ENCODE measurements at places on chromosomes 12 and 14. TPM values are rescaled to one million over a fixed set of nuclear protein-coding genes. Genes with fewer than 3 reads are reported as not detected.

SELPLG gene
- polyA plus RNA-seq, result 5.2 TPM

SLC25A47 gene
- polyA plus RNA-seq, result not detected

LACRT gene
- not detected for polyA plus RNA-seq

GRIN2B gene
- 0.01 TPM for polyA plus RNA-seq

TPPP2 gene
- 0.72 TPM for polyA plus RNA-seq

GRCh38 chr12:113844495-113845210, 121.5 kb downstream of the RBM19 start:
- DNase-seq, result no peak

GRCh38 chr12:113850309-113851056, 115.6 kb downstream of the RBM19 start:
- DNase-seq, result no peak

DNA sequence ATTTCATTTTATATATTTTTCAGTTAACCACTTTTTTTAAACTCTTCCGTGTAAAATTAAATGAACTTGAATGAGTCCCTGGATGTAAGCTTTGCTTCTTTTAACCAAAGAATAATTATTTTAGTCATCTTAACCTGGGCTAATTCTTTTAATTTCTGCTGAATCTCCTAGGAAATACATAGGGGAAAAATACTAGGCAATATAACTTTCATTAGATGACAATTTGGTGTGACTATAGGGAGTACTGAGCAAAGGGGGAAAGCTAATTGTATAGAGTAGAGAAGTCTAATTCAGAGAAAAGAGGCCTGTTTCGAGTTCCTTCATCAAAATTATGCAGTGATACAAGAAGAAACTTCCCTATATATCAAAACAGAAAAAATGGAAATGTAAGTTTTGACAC, 388.1 kb downstream of the NOVA1 start:
- no peak for DNase-seq

GRCh38 chr14:98501836-98502235, 770.2 kb downstream of the BCL11B start:
- no peak for DNase-seq

- no peak for DNase-seq
These were observed 89.9 kb downstream of the SLC24A4 start for GRCh38 chr14:92412912-92413311.

DNA sequence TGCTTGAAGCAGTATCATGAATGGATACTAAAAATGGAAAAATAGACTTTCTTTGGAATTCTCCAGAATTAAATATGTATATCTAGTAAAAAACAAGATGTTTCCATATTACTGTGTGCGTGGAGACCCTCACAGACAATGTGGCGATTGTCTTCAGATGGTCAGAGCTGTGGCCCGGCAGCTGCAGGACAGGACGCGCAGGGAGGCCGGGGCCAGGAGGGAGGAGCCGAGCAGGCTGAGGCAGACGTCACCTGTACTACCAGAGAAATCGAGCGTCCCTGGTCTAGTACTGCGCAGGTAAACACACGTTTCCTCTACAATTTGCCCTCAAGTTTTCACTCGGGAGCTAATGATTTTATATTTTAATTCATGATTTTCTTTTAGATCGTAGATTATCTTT, 22.8 kb downstream of the DDX51 start:
- no peak for DNase-seq

- DNase-seq, result peak; percentile 38
These were observed 200.3 kb upstream of the CAND1 start for GRCh38 chr12:67068761-67069450.

DNA sequence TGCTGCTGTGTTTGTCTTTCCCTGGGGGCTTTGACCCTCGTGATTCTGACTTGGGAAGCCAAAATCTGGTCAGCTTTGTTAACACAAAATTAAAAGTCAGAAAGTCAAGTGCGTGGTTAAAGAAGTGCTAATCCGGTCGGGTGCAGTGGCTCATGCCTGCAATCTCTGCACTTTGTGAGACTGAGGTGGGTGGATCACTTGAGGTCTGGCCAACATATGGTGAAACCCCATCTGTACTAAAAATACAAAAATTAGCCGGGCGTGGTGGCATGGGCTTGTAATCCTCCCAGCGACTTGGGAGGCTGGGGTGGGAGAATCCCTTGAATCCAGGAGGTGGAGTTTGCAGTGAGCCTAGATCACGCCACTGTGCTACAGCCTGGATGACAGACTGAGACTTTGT, 844.6 kb downstream of the VRK1 start:
- DNase-seq, result no peak

- DNase-seq, result no peak
These were observed 37.2 kb upstream of the YY1 start for GRCh38 chr14:100201701-100202100.

DNA sequence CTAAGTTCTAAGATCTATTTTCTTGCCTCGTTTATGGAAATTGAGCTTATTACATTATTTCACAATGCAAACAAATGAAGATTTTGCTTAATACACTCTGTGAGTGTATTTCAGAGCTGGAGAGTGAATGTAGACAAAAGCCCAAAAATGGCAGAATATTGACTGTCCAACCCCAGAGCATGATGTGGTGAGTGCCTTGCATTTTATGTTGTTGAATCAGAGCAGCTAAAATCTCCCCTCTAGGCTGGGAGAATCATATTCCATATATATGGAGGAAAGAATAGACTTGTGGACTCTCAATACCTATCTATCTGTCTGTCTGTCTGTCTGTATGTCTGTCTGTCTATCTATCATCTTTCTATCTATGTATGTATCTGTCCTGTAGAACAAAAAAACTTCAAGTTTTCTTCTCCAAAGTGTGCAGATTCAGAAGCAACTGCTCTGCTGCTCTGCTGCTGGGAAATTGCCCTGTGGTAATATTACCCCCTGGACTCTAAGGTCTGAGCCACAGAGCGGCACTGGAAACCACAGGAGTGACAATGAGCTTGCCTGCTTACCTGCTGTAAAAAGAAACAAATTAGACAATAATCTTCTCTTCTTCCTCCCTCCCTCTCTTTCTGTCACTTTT, 209.4 kb upstream of the PRICKLE1 start:
- DNase-seq, result no peak

DNA sequence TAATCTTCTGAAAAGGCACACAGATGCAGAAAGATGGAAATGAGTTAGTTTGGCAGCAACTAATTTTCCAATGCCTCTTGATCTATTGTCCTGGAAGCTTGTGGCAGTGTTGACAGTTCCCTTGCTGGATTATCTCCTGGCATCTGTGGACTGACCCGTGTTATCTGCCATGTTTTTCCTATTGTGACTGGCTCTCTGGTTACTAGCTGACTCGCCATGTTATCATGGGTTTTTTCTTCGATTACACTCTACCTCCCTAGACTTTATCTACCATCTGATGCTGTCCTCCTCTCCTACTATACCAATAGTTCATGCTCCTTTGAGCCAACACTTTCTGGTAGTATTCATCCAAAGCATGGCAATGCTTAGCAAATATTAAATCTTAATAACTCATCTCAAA, 63.3 kb upstream of the FLRT2 start:
- no peak for DNase-seq

GRCh38 chr14:56821805-56822610, 11.7 kb upstream of the OTX2 start:
- no peak for DNase-seq
